ENCODE measurements at places on chromosomes 6 and 20.

DNA sequence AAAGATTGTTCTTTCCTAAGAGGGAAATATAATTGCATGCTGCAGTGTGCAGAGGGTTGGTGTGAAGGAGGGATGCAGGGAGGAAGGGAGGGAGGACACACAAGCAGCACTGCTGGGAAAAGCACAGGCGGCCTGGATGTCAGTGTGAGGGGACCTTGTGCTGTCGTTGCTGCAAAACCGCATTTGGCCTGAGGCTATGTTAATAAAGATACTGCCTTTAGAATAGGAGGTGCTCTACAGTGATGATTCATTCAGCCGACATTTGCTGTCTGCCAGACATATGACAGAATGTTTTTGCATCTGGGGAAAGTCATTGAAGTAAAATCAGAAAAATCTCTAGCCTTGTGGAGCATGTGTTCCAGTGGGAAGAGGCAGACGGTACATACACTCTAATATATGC, 50.5 kb upstream of the TRIM26 start:
- H3K4me1 ChIP-seq: peaks cover 2% of the 10 kb centered on the region
- H3K27ac ChIP-seq: no peak overlapping the region
- no peaks in the 10 kb centered on the region for H3K36me3 ChIP-seq
- no peak overlapping the region for H3K4me3 ChIP-seq
- no peaks in the 10 kb centered on the region for H3K27me3 ChIP-seq
- no peak for DNase-seq

DNA sequence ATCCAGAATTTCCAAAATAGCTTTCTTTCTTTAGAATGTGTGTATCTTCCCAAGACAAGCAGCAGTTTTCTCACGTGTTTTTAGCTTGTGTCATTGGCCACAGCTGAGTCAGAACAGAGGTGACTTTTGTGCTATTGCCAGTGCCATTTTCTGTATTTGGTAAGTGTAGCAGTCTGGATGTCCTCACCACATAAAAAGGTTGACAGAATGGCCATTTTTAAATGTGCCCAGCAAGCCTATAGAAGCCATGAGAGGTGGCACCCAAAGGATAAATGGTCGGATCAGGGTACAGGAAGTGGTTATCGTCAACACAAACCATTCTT, 269.5 kb upstream of the HSF2 start:
- no peaks in the 10 kb centered on the region for H3K4me1 ChIP-seq
- H3K36me3 ChIP-seq: no peaks in the 10 kb centered on the region
- H3K27ac ChIP-seq: no peak overlapping the region
- DNase-seq: no peak
- H3K4me3 ChIP-seq: no peak overlapping the region
- no peaks in the 10 kb centered on the region for H3K27me3 ChIP-seq

- no peaks in the 10 kb centered on the region for H3K4me1 ChIP-seq
- no peak overlapping the region for H3K4me3 ChIP-seq
- DNase-seq: no peak
- H3K27me3 ChIP-seq: no peaks in the 10 kb centered on the region
Observed at GRCh38 chr6:102085257-102085656, 691.7 kb downstream of the GRIK2 start.

DNA sequence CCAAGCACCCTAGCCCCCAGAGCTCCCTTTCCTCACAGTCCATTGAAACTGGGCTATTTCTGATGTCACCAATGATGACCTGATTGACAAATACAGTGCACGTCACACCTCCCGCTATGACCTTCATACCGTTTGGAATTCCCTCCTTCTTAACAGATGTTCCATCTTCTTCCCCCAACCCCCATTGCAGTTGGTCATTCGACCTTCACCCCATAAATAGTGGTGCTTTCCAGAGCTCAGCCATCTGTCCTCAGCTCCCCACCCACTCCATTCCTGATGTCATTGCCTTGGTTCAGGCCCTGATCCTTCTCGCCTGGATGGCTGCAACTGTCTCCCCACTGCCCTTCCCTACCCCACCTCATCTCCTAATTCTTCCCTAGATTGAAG, 198.5 kb downstream of the SOD2 start:
- H3K27me3 ChIP-seq: no peaks in the 10 kb centered on the region
- no peaks in the 10 kb centered on the region for H3K36me3 ChIP-seq
- no peak overlapping the region for H3K4me3 ChIP-seq
- H3K4me1 ChIP-seq: peaks cover 4% of the 10 kb centered on the region
- DNase-seq: no peak
- no peak overlapping the region for H3K27ac ChIP-seq

Data from esophagus squamous epithelium (tissue), 5 donors.